Effector memory CD8-positive, alpha-beta T cell (primary cell): ENCODE measurements at places on chromosomes 2 and 18.

DNA sequence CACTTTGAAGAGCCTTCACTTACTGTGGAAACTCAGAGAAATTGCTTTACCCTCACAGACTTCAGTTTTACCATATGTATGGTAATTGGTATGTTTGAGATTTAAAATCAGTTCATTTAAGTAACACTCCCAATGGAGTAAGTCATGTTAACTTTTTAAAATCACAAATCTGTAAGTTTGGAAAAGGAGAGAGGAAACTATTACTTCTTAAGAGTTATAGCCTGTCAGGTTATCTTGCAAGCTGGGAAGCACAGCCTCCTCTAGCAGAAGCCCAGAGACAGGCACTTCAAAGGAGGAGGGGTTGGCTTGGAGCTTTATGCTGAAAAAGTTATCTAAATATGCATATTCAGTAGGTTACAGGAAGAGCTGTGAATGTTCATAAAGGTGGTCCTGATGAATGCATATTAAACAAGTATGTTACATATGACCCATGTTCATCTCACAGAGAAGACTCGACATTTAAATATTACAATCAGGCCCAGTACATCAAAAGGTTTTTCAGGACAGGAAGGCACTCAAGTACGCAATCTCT, 102.5 kb downstream of the XRCC5 start:
- H3K27me3 ChIP-seq = no peaks in the 10 kb centered on the region
- no peak overlapping the region for H3K4me3 ChIP-seq
- H3K4me1 ChIP-seq = peaks cover 2% of the 10 kb centered on the region
- DNase-seq = no peak

DNA sequence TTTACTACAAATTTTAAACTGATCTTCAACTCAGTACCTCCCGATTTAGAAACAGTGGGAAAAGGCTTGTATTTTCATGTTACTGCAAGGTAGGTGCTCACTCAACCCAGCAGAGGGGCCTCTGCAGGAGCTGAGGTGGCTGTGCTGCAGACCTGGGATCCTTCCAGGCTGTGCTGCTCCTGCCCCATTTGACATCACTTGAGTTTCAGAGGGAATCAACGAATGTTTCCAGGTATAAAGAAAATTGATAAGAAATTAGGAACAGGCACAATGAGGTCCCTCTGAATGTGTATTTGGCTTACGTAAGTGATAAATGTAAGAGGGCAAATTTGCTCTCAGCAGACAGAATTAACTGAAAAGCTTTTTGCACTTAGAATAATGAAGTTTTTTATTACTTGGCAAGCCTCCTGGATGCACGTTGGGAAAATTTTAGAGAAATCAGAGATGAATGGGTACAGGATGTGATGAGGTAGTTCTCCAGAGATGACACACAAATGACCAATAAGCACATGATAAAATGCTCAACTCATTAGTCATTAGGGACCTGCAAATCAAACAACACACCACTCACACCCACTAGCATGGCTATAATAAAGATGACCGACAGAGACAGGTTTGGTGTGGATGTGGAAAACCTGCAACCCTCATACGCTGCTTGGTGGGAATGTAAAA, 114.0 kb downstream of the NOL10 start:
- no peak overlapping the region for H3K27ac ChIP-seq
- no peak for DNase-seq
- no peaks in the 10 kb centered on the region for H3K27me3 ChIP-seq
- H3K36me3 ChIP-seq = peaks cover 55% of the 10 kb centered on the region
- H3K4me1 ChIP-seq = no peaks in the 10 kb centered on the region
- no peak overlapping the region for H3K4me3 ChIP-seq

DNA sequence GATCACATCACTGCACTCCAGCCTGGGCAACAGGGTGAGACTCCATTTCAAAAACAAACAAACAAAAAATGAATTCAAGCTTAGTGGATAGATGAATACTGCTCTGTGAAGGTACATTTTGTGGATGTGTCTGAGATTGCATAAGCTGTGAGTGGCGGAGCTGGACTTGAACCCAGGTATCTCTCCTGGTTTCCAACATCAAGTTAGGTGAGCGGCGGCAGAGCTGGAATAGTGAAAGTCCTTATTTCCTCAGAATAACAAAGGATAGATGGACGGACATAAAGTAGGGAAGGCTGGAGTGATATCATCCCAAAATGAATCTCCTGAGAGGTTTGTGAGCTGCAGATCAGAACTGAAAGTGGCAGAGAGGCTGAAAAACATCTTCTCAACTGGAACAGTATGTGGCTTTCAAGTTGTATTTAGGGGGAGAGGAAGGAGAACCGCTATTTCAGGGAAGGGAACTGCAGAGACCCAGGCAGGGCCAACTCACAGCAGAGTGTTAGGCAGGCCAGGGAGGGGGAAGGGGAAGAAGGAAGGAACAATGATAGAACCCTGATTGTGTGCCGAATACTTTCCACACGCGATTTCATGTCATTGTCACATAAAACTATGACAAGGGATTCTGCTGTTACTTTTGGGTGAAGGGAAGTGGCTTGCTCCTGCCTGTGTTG, 106.2 kb downstream of the LPIN1 start:
- H3K4me3 ChIP-seq = no peak overlapping the region
- peaks cover 3% of the 10 kb centered on the region for H3K4me1 ChIP-seq
- H3K36me3 ChIP-seq = no peaks in the 10 kb centered on the region
- H3K27me3 ChIP-seq = peaks cover 23% of the 10 kb centered on the region

GRCh38 chr2:26088038-26088643, 54.3 kb downstream of the RAB10 start:
- peak; percentile 12 for DNase-seq
- no peak overlapping the region for H3K27ac ChIP-seq
- H3K27me3 ChIP-seq = no peaks in the 10 kb centered on the region
- H3K36me3 ChIP-seq = peaks cover 8% of the 10 kb centered on the region

DNA sequence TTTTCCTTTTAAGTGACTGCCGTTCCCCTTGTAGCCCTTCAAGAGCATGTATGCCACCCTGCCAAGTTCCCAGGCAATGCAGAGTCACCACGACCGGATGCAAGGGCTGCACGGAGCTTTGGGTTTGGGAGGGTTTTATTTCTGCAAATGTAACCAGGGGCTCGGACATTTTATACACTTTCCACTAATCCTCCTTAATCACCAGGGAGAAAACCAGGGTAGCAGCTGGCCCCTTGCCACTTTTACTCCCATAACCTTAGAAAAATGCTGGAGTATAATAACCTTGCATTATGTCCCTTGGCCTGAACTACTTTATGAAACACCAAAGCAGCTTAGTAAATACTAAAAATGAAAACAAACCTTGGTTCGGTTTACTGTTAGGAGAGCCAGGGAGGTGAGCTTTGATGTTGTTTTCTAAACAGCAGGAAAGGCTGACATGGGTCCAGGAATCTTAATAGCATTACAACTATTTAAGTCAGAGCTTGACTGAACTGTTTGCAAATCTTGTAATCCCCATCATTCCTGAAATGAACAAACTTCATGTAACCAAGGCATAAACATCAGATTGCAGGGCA, 152.8 kb upstream of the RIOK3 start:
- H3K4me1 ChIP-seq = no peaks in the 10 kb centered on the region
- DNase-seq = no peak
- H3K27ac ChIP-seq = no peak overlapping the region
- no peaks in the 10 kb centered on the region for H3K27me3 ChIP-seq

- DNase-seq = no peak
- H3K36me3 ChIP-seq = no peaks in the 10 kb centered on the region
- no peak overlapping the region for H3K4me3 ChIP-seq
- H3K27me3 ChIP-seq = peaks cover 37% of the 10 kb centered on the region
- H3K4me1 ChIP-seq = no peaks in the 10 kb centered on the region
Measured at GRCh38 chr18:45399643-45400042, 215.6 kb upstream of the SLC14A2 start.

DNA sequence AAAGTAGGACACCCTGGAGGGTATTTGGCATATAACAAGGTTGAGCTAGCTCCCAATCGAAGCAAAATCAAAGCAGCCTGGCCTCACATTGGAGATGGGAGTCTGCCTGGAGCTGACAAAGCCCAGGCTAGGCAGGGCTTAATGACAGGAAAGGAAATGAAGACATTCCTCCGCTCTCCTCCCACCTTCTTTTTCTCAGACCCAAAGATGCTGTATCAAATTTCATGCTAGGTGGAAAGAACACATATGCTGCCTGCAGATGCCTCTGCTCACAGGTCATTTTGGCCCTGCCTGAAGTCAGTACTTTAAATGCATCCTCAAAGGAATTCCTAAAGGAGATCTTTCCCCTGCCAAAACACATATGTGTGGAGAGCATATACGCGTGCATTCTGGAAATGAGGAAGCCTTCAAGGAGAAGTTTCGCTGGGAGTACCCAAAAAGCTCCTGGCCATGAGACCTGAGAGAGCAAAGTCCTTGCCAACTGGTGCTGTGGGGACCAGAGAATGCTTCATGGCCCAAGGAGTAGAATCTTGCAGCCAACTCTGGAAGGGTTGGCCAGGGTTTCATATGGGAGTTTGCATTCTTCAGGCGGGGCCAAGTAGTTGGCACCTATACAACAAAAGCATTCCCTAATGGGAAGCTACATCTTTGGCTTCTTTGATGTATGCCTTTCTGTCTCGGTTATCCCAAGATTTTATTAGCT, 88.0 kb downstream of the AQP4 start:
- no peaks in the 10 kb centered on the region for H3K4me1 ChIP-seq
- no peak overlapping the region for H3K4me3 ChIP-seq
- no peaks in the 10 kb centered on the region for H3K36me3 ChIP-seq

DNA sequence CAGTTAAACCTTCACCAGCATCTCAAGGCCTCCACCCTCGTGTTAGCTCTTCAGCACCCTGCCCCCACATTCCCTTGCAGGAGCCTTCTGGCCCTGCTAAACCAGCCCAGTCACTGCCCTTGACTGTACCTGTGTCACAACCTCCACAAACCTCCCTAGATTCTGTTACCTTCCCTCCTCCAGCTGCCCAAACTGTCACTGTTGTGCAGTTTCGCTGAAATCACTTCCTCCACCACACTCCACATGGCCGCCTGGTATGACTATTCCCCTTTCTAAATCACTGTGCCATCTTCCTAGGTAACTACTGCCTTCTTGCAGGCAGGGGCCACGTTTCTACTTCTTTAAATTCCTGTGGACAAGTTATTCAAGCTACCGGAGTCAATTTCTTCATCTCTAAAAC, 160.2 kb downstream of the GALNT14 start:
- H3K27me3 ChIP-seq = peaks cover 32% of the 10 kb centered on the region
- no peaks in the 10 kb centered on the region for H3K36me3 ChIP-seq
- no peak for DNase-seq
- H3K4me1 ChIP-seq = no peaks in the 10 kb centered on the region
- no peak overlapping the region for H3K27ac ChIP-seq

GRCh38 chr18:46660957-46661749, 4.1 kb upstream of the LOXHD1 start:
- peaks cover 18% of the 10 kb centered on the region for H3K27me3 ChIP-seq
- H3K27ac ChIP-seq = no peak overlapping the region
- no peaks in the 10 kb centered on the region for H3K4me1 ChIP-seq
- no peaks in the 10 kb centered on the region for H3K36me3 ChIP-seq

DNA sequence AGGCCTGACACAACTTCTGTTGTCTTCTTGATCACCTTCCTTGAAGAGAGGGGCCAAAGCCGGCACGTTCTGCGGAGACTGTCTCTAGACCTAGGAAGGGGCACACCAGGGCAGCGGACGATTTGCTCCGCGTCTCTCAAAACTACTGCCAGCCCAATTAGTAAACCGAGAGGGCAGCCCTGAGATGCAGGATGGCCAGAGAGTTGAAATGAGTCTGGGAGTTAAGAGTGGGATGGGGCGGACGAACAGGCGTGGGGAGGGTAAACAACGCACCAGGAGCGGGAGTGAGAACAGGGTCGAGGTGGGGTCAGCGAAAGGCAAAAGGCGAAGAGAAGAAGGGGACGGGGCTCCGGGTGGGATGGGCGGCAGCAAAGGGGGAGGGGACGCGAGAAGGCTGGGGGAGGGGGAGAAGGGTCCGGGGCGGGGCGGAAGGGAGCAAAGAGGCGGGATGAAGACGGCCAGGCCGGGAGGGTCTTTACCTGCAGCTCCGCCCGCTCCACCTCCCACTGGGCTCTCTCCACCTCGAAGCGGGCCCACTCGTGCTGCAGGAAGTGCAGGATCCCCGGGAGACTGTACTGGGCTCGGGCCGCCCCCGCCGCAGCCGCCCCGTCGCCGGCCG, 476 bp downstream of the STRN start:
- peaks cover 53% of the 10 kb centered on the region for H3K4me1 ChIP-seq
- peak overlapping the region; percentile 99 for H3K27ac ChIP-seq
- peak; percentile 7 for DNase-seq
- peaks cover 17% of the 10 kb centered on the region for H3K36me3 ChIP-seq

DNA sequence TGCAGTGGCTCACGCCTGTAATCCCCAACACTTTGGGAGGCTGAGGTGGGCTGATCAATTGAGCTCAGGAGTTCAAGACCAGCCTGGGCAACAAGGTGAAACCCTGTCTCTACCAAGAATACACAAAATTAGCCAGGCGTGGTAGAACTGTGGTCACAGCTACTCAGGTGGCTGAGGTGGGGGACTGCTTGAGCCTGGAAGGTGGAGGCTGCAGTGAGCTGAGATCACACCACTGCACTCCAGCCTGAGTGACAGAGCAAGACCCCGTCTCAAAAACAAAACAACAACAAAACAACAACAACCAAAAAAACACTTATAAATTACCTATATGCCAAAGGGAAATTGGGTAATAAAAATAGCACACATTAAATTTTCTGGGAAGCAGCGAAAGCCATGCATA, 141.6 kb downstream of the HDAC4 start:
- H3K27ac ChIP-seq = peak overlapping the region; percentile 81
- no peaks in the 10 kb centered on the region for H3K27me3 ChIP-seq
- no peak for DNase-seq
- H3K4me3 ChIP-seq = peak overlapping the region; percentile 74
- H3K36me3 ChIP-seq = peaks cover 16% of the 10 kb centered on the region

GRCh38 chr2:37671009-37671815, at the start of gene CDC42EP3:
TSS of gene CDC42EP3 (minus strand) at chr2:37671642. CDS start at chr2:37646587, 25,055 bp downstream.
- H3K27ac ChIP-seq = peak within 1 kb of the TSS; percentile 98
- peak; percentile 51 for DNase-seq
- H3K27me3 ChIP-seq = no peaks in the 10 kb centered on the region

DNA sequence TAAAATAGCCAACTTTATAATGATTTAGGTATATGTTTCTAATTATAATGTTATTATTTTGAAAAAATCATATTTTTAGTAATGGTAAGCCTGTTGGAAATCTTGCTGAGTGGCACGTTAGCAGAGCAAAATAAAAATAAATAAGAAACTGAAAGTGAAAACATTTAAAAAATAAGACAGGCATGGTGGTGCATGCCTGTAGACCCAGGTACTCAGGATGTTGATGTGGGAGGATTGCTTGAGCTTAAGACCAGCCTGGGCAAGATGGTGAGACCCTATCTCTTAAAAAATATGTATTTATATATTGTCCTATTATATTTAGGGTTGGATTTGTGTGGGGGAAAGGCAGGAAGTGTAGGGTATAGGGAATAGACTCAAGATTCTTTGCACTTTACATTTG, 15.8 kb upstream of the ANKRD12 start:
- peaks cover 55% of the 10 kb centered on the region for H3K36me3 ChIP-seq
- H3K4me3 ChIP-seq = peak overlapping the region; percentile 41
- no peaks in the 10 kb centered on the region for H3K27me3 ChIP-seq
- no peak for DNase-seq
- peaks cover 50% of the 10 kb centered on the region for H3K4me1 ChIP-seq
